ENCODE measurements at places on chromosomes 7 and 10. TPM values are rescaled to one million over a fixed set of nuclear protein-coding genes. Genes with fewer than 3 reads are reported as not detected.

MAGI2 gene
- total RNA-seq: 4.6 TPM

PLXNA4 gene
- total RNA-seq: 2.0 TPM

PPA1 gene
- 223 TPM for total RNA-seq

MACC1 gene
- total RNA-seq: 0.06 TPM

MET gene
- total RNA-seq: 34.7 TPM

PNLIPRP3 gene
- total RNA-seq: not detected

CLDN3 gene
- not detected for total RNA-seq

CALHM3 gene
- total RNA-seq: not detected

AKR1C3 gene
- 163 TPM for total RNA-seq

GARIN1A gene
- 1.6 TPM for total RNA-seq

NPY gene
- not detected for total RNA-seq

AFAP1L2 gene
- 0.13 TPM for total RNA-seq

LRRC4 gene
- 0.06 TPM for total RNA-seq

ANXA8L1 gene
- not detected for total RNA-seq

NODAL gene
- total RNA-seq: not detected

TBC1D12 gene
- total RNA-seq: 16.1 TPM

FAM25G gene
- not detected for total RNA-seq

SLC18A2 gene
- total RNA-seq: not detected

TBXAS1 gene
- total RNA-seq: 0.92 TPM

TCAF2 gene
- total RNA-seq: 1.7 TPM

MMD2 gene
- total RNA-seq: not detected

MLXIPL gene
- total RNA-seq: not detected

C10orf90 gene
- total RNA-seq: 0.13 TPM

TNRC18 gene
- total RNA-seq: 52.2 TPM

PNLIP gene
- total RNA-seq: not detected

CYP3A7 gene
- total RNA-seq: not detected

GBX1 gene
- total RNA-seq: not detected

ASB10 gene
- total RNA-seq: not detected

TAF6 gene
- 25.1 TPM for total RNA-seq

CYP2E1 gene
- 0.40 TPM for total RNA-seq

RBP3 gene
- total RNA-seq: not detected

ACSM6 gene
- total RNA-seq: not detected

PIK3AP1 gene
- under 0.01 TPM for total RNA-seq

ERLIN1 gene
- 50.7 TPM for total RNA-seq

ZPBP gene
- total RNA-seq: not detected

AKR1C8 gene
- total RNA-seq: not detected

Data from aortic smooth muscle cell (primary cell).